ENCODE measurements at places on chromosomes 1 and 21.

DNA sequence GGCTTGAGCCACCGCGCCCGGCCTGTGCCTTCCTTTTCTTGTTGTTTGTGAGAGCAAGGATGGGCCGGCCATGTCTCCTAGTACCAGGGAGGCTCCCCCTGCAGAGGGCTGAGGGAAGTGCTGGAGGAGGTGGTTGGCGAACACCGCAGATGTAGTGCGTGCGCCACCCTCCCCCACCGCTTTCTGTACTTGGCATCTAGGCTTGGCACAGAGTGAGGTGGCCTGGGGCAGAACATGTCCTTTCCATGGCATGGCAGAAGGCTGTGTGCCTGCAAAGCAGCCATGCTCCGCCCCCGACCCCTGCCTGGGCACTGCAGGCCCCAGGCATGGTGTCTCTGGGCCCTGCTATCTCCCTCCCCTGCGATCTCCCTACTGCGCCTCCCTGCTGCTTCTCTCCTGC, 30.7 kb downstream of the ALPL start:
- DNase-seq = no peak

DNA sequence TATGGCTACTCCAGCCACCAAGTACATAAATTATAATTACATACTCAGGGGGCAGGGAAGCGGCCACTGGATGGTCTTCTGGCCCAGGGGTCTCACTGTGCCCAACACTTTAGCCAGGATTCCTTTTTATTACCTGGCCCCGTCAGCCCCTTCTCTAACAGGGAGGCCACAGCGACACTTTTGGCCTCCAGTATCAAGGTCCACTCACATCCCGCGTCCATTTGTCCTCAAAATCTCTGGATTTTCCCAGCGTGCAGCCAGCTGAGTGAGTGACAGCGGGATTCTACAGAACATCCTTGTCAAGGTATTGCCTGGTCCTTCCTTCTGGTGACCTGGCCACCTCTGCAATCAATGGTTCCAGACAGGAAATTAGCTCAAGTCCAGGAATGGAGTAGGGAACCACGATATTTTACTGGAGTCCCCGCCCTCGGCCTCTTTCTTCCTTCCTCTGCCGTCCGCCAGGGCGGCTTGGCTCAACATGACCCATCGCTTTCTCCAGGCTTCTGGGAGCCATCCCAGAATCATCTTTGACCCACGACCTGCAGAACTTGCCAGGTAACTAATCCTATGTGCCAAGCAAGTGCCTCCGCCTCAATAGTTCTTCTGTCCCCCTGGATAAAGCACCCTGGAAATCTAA, 2.7 kb upstream of the COL6A2 start:
- no peak for DNase-seq

DNA sequence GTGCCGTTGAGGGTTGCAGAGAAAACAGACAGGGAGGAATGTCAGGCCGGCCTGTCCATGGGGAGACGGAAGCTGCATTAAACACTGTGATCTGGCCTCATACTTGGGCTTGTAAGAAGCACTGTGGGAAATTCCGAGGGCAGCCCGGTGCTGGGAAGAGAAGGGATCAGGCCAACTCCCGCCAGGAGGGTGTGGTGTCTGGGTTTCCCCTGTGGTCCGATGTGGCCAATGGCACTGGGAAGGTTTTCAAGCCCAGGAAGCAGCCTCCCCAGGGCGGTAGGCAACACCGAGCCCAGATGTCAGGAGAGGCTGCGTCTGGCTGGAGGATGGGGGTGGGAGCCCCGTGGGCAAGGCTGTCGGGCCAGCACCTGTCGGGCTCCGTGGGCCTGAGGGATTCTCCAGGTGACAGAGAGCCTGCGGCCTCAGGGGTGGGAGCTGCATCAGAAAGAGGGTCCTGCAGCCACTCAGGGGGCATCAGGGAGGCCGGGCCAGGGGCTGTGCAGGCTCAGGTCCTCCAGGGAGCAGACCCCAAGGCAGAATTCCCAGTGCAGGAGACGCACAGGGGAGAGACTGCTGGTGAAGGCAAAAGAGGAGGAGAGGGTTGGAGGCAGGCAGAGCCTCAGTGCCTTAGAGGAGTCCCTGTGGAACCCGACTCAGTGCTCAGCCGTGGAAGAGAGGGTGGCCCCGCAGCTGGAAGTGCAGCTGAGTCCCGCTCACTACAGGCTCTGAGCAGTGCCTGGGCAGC, 8.4 kb downstream of the UBASH3A start:
- no peak for DNase-seq

DNA sequence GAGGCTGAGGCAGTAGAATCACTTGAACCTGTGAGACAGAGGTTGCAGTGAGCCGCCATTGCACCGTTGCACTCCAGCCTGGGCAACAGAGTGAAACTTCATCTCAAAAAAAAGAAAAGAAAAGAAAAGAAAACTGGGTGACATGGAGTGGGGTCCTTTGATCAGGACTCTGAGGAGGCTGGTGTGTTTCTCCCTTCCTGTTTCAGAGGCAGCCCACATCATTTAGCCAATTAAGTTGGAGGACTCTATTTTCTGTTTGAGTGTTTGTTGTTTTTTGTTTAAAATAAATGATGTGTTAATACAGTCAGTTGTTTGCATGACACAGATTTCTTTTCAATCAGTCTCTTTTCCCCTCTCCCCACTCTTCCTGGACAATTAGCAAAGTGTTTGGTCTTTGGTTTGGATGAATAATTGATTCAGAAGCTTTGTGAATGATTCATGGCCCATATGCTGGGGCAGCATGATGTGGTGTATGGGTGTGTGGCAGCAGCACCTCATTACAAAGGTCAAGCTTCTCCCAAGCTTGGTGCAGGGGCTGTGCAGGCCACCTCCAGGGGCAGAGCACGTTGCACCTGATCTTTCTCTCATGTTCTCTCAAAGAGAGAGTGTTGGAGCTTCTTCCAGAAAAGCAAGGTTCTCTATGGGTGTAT, 48.8 kb downstream of the CACNA1E start:
- no peak for DNase-seq

DNA sequence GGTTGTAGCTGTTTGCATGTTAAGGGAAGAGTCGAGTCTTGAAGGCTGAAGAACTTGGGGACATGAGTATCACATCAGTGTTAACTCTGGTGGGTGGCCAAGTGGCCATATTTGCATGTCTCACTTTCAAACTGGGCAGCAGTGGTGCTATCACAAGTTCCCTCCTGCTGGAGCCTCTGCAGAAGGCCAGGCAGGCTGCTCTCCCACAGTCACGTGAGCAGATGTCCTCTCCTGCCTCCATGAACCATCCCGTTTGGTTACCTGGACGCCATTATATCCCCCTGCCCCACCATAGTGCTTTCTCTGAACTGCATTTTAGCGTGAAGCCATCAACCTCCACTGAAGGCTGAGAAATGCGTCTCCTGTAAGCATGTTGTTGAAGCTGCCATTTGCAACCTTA, 205.1 kb upstream of the LMO4 start:
- no peak for DNase-seq

DNA sequence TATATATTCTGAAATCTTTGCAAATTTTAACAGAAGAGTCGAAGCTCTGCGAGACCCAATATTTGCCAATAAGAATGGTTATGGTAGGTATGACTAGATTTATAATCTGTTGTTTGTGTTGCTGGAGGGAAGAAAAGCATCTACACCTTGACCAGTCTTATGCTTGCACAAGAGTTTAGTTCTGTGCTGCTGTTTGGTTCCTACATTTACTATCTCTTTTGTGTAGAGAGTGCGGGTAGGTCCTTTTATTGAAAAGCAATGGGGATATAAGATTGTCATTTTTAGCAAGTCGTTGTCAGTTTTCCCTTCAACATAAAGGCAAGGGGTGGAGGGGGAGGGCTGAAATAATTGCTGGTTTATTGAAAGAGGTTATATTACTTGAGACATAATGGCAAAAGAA, 396 bp downstream of the ELAVL4 start:
- DNase-seq = no peak

DNA sequence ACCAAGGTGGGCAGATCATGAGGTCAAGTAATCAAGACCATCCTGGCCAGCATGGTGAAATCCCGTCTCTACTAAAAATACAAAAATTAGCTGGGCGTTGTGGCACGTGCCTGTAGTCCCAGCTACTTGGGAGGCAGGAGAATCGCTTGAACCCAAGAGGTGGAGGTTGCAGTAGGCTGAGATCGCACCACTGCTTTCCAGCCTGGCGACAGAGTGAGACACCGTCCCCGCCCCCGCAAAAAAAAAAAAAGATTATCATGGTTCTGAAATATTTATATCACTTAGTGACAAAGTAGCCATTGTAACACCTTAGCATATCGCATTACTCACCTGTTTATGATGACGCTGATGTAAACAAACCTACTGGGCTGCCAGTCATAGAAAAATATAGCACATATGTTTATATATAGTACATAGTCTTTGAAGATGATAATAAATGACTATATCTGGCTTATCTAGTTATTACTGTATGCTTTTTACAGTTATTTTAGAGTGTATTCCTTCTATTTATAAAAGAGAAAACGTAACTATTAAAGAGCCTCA, 160.2 kb downstream of the NCAM2 start:
- no peak for DNase-seq

GRCh38 chr1:34858901-34859445, 576 bp downstream of the SMIM12 start:
- DNase-seq = no peak

All from AG04449 (cell line).